ENCODE measurements at places on chromosomes 7 and 10.
A peak's percentile ranks its signal among the peaks of the same experiment; 100 is the strongest.

- no peak for DNase-seq
These were observed 21.4 kb downstream of the KCNK18 start for GRCh38 chr10:117218654-117219053.

DNA sequence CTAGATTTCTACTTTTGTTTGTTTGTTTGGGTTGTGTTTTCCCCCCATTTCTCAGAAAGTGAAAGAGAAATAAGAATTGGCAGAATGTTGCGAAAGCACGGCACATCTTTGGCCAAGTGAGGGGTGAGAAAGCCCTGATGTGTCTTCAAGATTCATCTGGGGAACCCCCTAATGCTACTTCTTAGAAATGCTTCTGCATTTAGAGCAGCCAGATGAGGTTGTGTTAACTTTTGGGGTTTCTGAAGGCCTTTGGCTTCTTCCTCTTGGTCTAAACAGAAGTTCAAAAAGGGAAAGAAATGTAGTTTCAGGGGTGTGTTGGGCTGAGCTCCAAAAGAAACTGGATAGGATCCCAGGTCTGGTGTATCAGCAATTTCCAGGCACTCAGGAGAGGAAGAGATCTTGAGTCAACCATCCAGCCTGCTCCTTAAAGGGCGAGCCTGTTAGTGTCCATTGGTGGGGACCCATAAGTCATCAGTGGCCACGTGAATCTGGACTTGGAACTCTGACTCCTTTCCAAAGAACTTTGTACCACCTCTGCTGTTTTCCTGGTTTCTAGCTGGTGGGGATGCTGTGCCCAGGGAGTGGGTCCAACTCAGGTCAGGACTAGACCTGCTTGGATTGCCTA lies 6.5 kb downstream of the DUSP5 start:
- peak; percentile 55 for DNase-seq

DNA sequence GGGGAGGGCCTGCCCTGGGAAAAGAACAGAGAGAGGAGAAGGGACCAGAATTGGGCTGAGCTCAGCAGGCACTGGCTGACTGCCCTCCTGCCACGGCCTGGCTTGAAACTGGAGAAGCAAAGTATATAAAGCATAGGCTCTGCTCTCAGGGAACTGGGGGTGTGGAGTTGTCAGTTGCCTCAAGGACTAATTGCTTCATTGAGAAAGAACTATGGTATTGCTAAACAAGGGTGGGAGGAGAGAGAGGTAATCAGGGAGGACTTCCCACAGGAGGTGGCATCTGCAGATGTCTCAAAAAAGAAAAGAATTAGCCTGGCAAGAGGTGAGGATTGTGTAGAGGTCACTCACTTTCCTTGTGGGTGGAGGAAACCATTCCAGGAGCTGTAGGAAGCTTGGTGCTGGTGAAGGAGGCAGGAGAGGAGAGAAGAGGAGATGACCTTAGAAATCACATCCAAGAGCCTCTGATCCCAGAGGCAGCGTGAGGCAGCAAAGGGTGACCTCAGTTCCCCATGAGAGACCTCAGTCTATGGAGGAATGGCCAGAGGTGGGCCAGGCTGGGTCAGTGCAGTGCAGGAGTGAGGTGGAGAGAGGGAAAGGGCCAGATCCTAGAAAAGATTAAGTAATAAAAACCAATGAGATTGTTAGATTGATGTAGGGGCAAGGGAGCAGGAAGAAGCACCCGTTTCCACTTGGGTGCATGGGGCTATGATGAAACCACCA lies 2.4 kb downstream of the PILRB start:
- DNase-seq: no peak

DNA sequence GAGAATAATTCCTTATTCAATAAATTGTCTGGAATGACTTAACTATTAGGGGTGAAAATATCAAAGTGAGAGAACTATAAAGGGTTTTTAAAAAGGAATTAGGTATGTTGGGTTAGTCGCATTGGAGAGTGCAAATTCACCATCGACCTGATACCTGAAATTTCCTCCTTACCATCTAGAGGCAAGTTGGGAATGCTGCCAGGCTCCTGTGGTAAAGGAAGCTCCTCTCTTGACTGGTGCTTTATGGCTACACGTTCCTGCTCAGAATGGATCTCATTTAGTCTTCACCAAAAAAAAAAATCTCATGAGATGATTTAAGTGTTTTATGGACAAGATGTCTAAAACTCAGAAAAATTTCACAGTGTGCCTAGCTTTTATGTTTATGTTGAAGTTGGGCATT lies 129.8 kb downstream of the EGFR start:
- no peak for DNase-seq

DNA sequence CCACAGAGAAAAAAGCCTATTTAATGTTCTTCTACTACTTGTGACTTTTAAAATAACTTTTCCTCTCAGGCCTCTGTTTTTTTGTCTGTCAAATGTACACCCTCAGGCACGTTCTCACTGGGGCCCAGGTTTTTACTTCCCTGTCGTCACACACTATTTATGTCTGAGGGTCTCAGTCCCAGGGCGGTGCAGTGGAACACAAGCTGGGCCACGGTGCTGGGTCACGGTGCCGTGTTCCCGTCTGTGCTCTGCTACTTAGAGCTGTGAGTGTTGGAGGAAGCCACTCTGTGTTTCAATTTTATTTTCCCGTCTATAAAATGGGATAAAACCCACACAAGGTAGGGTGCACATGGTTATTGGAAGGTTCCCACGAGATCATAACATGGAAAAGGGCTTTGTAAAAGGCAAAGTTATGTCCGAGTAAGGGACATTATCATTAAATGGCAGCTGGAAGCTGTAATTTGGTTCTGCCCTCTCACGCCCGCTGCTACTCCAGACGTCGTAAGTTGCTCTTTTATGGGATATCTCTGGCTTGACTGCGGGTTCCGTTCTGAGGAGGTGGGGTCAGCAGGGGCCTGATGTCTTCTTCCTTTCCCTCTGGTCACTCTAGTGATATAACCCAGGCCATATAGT lies 25.2 kb downstream of the ZNF775 start:
- DNase-seq: no peak

DNA sequence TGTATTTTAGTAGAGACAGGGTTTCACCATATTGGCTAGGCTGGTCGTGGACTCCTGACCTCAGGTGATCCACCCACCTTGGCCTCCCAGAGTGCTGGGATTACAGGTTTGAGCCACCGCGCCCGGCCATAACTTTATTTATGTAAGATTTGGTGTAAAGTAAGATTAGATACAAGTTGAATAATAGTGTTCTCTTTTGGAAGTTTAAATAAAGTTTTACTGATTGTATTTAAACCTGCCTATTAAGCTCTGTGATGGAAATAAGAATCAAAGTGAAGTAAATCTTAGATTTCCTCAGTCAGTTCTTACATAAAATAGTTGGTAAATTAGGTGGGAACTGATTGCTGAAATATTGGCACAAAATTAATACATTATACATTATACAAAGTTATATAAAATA lies 86.0 kb downstream of the MKLN1 start:
- no peak for DNase-seq

DNA sequence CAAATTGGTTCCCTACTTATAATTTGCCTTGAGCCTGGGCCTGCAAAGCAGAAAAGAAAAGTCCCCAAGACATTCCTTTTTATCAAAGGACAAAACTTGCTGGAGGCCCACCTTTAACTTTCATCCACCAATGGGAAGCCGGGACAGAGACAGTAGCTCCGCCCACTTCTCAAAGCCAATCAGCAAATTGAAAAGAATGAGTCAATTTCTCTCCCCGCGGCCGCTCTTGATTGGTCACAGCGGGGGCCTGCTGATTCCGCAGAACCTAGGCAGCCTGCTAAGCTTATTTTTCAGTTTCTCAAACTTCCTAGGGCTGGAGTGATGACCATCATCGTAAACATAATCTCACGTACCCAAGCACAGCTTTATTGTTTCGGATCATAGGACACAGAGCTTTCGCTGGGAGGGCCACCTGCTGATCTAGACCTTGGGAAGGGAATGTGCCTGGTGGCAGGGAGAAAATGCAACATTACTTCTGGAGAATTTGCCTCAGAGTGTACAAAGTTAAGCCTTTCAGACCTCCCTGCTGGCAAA lies at the start of gene SLC13A4:
TSS of gene SLC13A4 (minus strand) at position 51 of the 534 bp plus-strand sequence. CDS start 690 bp downstream, outside the sequence.
- DNase-seq: peak; percentile 32

- peak; percentile 92 for DNase-seq
These were observed 112.7 kb downstream of the SLIT1 start for GRCh38 chr10:97072851-97073665.

- DNase-seq: no peak
These were observed 13.6 kb upstream of the KCND2 start for GRCh38 chr7:120259386-120259785.

GRCh38 chr10:71349406-71349805 lies 30.3 kb downstream of the SLC29A3 start:
- DNase-seq: peak; percentile 74

GRCh38 chr10:73110345-73110849 lies at the start of gene NUDT13:
TSS of gene NUDT13 (plus strand) at chr10:73110455. CDS start at chr10:73114366, 3,911 bp downstream.
- peak; percentile 81 for DNase-seq

DNA sequence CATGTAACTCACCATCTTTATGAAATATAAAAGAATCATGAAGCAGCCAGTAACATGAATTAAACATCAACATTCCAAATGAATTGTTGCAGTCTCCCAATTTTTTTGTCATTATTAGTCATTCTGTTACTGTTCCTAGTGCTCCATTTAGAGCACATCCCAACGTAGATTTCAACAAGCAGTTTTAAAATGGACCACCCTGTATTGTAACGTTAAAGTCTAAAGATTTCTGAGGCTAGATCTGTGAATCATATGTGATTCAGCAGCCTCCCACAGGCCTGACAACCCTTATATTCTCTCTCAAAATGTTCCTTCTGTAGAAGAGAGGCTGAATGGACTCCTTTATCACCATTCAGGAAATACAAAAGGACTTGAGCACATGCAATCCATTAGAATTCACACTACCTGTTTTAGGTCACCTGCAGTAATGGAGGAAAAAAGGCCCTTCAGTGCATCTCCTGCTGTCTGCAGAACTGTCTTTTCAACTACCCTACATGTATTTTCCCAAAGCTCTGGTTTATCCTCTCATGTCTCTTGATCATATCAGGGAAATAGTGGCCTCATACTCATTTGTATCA lies 81.4 kb downstream of the CACNA2D1 start:
- DNase-seq: peak; percentile 35

DNA sequence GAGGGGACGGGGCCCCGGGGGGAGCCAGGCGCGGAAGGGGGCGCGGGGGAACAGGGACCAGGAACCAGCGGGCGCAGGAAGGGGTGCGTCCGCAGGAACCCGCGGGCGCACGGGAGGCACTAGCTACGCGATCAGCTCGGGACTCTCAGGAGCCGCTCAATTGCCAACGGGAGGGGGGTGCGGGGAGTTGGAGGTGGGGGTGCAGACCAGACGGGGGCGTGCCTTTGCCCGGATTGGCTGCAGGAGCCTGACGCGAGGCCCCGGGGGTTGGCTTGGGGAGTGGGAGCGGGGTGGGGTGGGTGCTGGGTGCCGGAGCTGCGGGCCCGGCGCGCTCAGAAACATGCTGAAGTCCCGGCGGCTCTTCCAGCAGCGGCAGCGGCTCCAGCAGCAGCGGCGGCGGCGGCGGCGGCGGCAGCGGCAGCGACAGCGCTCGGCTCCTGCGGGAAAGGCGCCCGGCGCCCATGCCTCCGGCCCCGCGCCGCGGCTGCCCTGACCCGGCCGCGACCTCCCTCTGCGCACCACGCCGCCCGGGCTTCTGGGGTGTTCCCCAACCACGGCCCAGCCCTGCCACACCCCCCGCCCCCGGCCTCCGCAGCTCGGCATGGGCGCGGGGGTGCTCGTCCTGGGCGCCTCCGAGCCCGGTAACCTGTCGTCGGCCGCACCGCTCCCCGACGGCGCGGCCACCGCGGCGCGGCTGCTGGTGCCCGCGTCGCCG lies at the start of gene ADRB1:
TSS of gene ADRB1 (plus strand) at position 335 of the 715 bp plus-strand sequence. CDS start at position 602, 267 bp downstream.
- DNase-seq: peak; percentile 77

GRCh38 chr7:43071604-43072003 lies 40.8 kb upstream of the HECW1 start:
- no peak for DNase-seq

DNA sequence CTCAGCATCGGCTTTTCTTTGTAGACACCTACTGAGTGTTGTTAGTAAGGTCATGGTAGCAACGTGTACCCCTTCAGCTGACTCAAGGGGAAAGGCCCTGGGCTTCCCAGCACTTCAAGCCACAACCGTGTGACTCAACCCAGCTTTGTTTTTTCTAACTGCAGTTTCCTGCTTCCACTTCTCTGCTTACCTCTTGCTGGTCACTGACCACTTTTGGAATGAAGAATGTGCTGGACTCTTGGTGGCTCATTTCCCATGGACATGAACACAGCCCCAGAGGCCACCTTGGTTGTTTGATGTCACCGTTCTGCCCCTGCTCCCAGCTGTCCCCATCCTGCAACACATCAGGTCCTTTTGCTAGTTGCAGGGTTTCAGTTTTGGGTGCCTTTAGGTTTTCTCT lies 69.5 kb upstream of the ZNF438 start:
- peak; percentile 89 for DNase-seq

GRCh38 chr10:70567603-70568002 lies 34.9 kb downstream of the PRF1 start:
- DNase-seq: no peak

GRCh38 chr7:51317582-51317910 lies 937 bp upstream of the COBL start:
- no peak for DNase-seq

- DNase-seq: peak; percentile 87
These were observed 35.4 kb downstream of the BNIP3 start for GRCh38 chr10:131946321-131946751.

- no peak for DNase-seq
These were observed 34.7 kb upstream of the TARP start for GRCh38 chr7:38308140-38308539.

- DNase-seq: peak; percentile 57
These were observed 102.1 kb downstream of the PPP1R17 start for GRCh38 chr7:31788883-31789680.

- DNase-seq: peak; percentile 7
These were observed 37.2 kb downstream of the ZNF33A start for GRCh38 chr10:38047666-38048065.

DNA sequence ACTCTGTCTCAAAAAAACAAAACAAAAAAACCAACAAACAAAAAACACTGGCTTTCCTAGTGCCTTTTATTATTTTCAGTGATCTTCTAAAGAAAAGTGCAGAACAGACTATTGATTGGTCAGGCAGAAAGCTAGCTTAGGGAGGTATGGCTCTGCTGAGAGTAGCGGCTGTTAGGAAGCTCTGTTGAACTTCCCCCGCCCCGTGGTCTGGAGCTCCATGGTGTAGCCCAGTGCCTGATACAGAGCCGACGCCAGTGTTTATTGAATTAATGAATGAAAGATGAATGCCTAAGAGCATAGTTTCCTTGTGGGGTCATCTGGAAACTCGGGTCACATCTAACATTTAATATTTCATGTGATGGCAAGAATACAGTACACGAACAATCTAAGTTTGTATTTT lies 90.5 kb upstream of the ARMC3 start:
- no peak for DNase-seq

GRCh38 chr7:83394776-83395175 lies 232.1 kb upstream of the PCLO start:
- DNase-seq: no peak

GRCh38 chr7:44305564-44306507 lies 19.6 kb downstream of the CAMK2B start:
- DNase-seq: no peak
